COR-L47 (cell line): ENCODE measurements at places on chromosomes 7 and 10.

DNA sequence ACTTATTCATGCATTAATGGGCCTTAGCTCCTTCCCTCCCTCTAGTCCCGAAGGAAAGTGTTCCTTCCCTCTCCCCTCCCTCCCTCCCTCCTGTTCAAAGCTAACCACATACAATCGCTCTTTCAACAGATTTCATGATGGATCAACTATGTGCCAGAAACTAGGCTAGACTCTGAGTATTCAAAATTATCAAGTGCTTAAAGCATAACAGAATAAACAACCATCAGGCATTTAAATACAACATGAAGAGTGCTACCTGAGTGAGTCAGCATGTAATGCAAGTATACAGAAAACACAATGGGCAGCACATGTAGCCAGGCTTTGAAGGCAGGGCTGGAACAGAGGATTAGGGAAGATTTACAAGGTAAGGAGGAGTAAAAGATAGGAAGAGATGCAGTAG, 11.3 kb downstream of the CHCHD3 start:
- no peak for DNase-seq

- no peak for DNase-seq
These were observed 90.4 kb downstream of the COBL start for GRCh38 chr7:51226063-51226755.

DNA sequence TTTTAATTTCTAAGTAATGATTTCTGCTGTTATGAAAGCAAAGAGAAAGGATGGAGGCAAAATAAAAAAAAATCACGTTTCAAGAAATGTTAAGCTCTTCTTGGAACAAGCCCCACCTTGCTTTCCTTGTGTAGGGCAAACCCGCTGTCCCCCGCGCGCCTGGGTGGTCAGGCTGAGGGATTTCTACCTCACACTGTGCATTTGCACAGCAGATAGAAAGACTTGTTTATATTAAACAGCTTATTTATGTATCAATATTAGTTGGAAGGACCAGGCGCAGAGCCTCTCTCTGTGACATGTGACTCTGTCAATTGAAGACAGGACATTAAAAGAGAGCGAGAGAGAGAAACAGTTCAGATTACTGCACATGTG, 2.4 kb downstream of the ADRB1 start:
- DNase-seq, result no peak

- no peak for DNase-seq
These were observed 148.4 kb downstream of the NXPH1 start for GRCh38 chr7:8581842-8582241.

DNA sequence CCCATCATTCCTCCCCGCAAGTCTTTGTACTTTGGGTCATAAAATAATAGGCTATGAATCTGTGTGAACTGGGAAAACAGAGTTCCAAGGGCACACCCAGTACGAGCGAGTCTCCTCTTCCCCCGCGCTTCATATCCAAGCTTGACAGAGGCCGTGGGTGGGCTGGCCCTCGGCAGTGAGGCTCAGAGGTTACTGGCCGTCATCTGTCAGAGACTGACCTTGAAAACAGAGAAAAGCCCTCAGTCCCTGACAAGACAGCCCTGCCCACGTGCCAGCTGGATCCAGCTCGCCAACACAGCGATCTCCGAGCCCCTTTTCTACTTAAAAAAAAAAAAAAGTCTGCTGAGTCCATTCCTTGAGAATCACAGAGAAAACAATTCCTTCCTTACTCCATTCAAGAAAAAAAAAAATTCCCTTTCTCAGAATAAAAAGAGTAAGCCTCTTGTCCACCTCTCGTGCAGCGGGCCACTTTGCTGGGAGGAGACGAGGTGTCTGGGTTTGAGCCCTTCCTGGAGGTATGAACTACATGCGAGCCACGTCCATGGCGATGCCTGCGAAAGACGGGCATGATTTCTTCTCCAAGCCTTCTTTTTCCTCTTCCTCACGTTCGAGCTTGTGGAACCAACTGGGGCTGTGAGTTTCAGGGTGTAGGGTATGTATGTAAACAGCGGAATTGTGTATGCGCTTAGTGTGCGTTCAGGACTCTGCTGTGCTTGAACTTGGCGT, 744 bp upstream of the BICC1 start:
- no peak for DNase-seq

DNA sequence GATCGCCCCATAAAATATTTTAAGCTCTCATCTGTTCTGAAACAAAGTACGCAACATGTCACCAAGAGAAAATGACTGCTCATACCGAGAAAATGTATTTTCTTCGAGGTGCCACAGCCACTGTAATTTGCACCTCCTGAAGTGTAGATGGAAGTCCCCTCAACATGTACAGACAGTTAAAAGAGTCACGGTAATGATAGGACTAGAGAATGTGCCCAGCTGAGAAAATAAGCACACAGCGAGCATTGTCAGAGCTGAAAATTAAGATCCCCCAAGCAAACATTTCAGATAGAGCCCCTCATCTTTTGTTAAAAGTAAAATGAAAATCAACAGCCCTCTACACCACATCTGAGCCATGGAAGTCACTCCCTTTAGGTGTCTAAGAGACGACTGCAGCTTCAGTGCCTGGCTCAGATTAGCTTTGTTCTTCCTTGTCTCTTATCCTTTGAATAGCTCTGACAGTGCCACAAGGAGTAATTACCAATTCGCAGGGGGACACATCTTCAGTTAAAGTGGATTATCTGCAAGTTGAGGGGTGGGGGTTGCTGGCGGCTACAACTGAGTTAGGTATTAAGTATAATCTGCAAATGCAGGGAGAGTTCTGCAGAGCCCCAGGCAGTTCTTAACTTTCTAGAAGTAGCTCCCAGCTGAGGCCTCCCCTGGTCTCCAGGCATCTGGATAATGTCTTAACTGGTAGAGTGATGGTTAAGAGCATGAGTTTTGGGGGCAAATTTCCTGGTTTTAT, 222.7 kb upstream of the C7orf33 start:
- no peak for DNase-seq

DNA sequence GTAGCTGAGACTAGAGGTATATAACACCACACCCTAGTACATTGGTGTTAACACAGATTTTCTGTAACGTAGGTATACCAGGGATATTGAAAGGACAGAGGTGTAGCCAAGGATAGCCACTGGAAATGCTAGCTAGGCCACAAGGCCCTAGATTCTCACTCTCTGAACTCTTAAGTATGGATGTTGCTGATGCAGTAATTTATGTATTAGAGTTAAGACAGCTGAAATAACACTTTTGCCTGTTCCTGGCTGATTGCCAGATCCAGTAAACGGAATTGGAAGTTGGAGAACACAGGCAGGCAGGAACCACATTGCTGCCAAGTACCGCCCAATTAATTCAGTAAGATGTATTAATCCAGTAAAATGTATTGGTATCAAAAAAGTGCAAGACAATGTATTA, 1.8 kb downstream of the CALU start:
- no peak for DNase-seq

GRCh38 chr7:88700725-88701124, 58.8 kb upstream of the ZNF804B start:
- no peak for DNase-seq
